Left renal cortex interstitium (tissue), 4 donors: ENCODE measurements at places on chromosomes 12 and 14.

GRCh38 chr12:101968770-101969169 is 91.4 kb downstream of the DRAM1 start:
- no peak for DNase-seq

- DNase-seq = no peak
These were observed 8.8 kb downstream of the RASSF3 start for GRCh38 chr12:64618953-64619590.

GRCh38 chr12:2667716-2668440 is 126.9 kb upstream of the FKBP4 start:
- DNase-seq = no peak

DNA sequence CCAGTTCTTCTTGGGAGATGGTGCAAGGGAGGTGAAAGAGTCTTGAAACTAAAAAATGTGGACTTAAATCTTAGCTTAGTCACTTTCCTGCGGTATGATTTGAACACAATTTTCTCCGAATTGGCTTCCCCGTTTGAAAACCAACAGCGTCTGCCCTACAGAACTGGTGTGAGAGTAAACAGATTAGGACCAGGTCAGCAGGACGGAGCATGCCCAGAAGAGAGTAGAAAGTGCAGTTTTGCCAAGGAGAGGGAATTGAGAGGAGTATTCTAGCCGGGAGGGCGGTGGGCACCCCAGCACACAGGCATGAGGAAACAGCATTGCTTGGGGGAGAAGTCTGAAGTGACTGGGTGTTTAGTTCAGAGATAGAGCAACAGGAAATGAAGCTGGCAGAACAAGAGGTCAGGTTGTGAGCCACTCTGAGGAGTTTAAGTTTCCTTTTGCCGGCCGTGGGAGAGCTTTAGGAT is 927.1 kb downstream of the VRK1 start:
- DNase-seq = no peak

GRCh38 chr12:67524861-67525616 is 123.5 kb upstream of the DYRK2 start:
- no peak for DNase-seq

- no peak for DNase-seq
These were observed 631 bp downstream of the PPM1H start for GRCh38 chr12:62934239-62934798.

- no peak for DNase-seq
These were observed 1.0 kb downstream of the PPP1R36 start for GRCh38 chr14:64550621-64551333.
